Mammary epithelial cell (primary cell): ENCODE measurements at places on chromosomes 7 and 10. TPM values are rescaled to one million over a fixed set of nuclear protein-coding genes. Genes with fewer than 3 reads are reported as not detected.

Gene TCAF2
- 1.4 TPM in 1 of 2 replicates, not detected in the other for total RNA-seq

DNA sequence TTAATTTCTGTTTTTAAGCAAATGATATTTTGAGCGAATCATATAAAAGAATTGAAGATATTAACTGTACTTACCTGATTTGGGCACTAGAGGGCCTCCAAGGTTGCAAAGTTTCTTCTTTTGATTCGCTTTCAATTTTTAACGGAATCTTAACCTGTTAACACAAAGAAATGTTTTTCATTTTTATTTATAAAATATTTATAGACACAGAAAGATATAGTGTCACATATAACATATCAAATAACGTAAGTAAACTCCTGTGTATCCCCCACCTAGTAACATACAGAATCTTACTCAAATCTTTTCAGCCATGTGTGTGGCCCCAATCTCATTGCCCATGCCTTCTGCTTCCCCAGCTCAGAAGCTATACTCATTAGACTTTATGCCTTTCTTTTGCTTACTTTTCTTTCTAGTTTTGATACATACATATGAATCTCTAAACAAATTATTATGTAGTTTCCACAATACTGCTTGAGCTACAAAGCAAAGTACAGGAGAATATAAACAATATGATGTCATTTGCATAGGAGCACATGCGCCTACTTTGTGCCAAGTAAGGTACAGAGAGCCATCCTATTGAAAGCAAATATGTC lies 49.5 kb upstream of the ZPBP start:
- DNase-seq = no peak

- peak; percentile 73 for DNase-seq
These were observed 160.2 kb downstream of the JAZF1 start for GRCh38 chr7:28020302-28020940.

Gene TMEM139
- total RNA-seq = 38.8 TPM
